ENCODE measurements at places on chromosomes 13 and 19. TPM values are rescaled to one million over a fixed set of nuclear protein-coding genes. Genes with fewer than 3 reads are reported as not detected.

DNA sequence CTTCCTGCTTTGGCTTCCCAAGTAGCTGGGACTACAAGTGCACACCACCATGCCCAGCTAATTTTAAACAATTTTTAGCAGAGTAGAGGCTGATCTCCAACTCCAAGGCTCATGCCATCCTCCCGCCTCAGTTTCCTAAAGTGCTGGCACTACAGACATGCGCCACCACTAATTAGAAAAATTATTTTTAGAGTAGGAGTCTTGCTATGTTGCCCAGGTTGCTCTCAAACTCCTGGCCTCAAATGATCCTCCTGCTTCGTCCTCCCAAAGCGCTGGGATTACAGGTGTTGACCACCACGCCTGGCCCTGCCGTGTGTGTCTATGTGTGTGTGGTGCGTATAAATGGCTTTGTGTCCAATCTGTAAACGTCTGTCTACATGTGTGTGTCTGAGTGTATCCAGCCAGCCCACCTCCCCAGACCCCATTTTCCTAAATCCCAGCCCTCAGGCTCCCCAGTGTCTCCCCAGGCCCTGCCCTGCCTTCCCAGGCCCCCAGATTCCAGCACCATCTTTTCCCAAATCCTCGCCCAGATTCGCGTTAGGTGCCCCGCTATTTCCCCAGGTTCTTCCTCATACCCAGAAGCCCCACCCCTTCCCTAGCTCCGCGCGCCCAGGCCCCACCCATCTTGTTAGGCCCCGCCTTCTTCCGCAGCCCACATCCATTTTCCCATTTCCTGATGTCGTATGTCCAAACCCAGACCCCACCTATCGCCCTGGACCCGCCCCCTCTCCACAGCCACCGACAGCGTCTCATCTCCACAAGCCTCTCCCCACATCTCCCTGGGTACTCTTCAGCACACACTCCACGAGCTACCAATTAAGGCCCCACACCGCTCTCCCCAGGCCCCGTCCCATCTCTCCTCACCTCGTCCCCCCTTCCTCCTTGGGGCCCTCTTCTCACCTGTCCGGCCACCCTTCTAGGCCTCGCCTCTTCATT lies 24.9 kb downstream of the SLC8A2 start:
- no peak for DNase-seq

GRCh38 chr13:50403311-50403710 lies 388.1 kb downstream of the KCNRG start:
- no peak for DNase-seq

DNA sequence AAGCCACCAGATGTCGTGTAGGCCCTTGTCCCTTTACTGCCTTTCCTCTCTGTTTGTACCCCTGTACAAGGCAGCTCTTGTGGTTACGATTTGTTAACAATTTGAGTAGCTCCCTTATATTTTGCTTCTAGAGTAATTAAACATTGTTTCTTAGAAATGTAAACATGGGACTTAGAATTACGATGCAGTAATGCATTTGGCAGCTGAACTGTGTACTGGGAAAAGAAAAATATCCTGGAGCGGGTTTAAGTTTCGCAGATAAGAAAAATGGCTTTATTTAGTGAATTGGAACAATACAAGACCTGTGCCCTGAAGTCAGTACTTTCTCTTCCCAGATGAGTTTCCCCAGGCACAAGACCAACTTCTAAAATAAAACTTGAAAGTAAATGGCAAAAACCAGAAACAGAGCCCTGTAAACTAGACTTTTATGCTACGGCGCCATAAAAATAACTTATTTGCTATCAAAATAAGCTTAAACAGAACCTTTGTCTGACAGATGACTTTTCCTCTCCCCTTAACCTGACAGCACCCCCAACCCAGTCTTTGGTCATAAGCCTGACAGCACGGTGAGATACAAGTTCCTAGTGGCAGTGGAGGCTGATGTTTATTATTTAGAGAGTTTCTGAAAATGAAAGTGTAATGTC lies 63.0 kb downstream of the LRCH1 start:
- DNase-seq, result peak; percentile 93

DNA sequence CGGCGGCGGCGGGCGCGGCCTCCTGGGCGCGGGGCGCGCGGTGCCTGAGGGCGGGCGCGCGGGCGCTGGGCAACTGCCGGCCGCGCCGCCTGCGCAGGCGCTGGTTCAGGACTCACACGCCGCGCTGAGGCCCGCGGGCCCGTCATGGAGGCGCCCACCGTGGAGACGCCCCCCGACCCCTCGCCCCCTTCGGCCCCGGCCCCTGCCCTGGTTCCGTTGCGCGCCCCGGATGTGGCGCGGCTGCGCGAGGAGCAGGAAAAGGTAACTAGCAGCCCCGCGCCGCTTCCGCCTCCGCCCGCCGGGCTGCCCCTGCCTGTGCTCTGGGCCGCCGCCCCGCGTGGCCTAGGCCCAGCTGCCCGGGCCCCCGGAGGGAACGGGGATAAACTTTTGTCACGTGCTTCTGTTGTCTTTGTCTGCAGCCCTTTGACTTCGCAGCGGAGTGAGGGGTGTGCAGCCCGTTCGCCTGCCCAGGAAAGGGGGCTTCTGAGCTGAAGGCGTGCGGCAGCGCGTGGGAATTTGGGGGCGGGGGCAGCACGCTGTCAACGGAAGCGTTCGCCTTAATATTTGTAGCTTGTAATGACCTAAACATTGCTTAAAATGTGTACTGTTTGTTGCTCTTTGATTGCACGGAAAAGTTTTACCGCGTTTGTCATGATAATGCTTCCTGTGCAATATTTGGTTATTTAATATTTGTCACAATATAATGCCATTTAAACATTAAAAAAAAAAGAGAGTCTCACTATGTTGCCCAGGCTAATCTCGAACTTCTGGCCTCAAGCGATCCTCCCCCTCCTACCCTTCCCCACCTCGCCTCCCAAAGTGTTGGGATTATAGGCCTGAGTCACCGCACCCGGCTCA lies 594 bp downstream of the URI1 start:
- DNase-seq, result peak; percentile 43

DNA sequence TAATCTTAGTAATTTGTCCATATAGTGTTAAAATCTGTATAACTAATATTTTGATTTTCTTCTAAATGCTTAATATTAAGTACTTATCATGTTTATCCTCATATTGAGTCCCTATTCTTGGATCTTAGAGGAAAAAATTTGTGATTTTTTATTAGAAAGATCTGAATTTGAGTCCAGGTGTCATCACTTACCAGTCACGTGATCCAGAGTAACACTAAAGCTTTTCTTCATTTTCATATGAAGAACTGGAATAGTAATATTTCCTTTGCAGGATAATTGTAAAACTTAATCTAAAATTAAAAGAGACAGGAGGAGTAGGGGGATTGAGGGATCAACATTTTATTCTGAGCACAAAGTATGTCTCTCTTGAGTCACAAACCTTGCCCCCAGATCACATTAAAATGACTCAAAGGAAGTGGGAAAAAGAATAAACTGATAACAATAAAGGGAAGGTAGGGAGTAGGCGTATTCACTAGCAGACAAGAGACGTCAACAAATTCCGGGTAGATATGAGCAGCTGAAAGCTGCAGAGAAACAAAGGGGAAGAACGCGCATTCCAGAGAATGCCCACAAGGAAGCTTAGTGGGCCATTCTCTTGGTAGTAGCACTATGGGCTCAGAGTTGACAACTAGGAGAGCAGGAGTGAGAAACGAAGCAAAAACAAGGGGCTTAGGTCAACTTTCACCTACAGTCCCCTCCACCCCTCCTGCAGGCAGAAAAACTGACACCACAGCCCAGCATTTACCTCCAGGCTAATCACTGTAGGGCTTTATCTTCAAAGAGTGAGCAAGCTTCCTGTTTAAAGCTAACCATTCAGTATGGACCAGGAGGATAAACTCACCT lies 123.1 kb downstream of the SPRY2 start:
- DNase-seq, result peak; percentile 23

DNA sequence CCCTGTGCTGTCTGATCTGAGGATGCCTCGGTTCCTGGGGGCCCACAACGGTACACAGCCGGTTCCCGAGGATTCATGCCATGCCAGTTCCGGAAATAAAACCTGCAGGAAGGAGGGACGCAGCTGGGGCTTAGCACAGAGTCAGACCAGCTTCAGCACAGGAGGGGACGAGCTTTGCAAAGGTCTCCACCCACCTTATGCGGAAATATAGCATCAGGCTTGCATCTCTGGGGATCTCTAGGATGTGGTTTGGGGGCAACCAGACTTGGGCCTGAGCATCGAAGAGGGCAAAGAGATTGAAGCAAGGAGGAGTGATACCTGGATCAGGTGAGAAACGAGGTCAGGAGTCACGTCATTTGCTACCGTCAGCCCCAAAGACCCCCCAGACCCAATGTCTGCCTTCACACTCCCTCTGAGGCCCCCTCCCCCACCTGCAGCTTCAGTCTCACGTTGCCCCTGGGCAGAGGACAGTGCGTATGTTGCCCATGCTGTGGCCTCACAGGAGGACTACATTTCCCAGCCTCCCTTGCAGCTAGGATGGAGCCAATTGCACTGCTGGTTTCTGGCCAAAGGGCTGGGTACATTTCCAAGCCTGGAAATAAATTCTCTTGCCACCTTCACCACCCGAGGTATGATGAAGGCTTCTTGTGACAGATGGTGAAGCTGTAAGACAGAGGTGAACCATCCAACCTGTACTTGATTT lies 12.1 kb downstream of the TYK2 start:
- no peak for DNase-seq

- DNase-seq, result peak; percentile 39
Measured at GRCh38 chr13:48437371-48437770, 24.5 kb upstream of the LPAR6 start.

DNA sequence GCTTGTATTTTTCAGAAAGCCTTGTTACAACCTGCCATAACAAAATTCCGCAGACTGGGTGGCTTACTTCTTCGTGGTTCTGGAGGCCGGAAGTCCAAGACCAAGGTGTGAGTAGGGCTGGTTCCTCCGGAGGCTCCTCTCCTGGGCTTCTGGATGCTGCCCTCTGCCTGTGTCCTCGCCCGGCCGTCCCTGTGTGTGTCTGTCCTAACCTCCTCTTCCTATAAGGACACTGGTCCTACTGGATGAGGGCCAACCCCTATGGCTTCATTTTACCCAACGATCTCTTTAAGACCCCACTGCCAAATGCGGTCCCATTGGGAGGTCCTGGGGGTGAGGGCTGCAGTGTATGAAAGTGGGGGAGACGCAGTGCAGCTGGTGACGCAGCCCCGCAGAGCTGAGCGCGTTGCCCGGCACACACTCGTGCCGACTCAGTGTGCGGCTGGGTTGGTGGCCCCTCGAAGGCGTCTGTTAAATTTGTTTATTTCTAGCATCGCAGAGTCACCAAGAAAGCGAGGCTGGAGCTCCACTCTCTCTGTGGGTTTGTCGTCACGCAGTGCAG lies 116.7 kb downstream of the SOX1 start:
- DNase-seq, result no peak

GRCh38 chr19:58510084-58510862 lies 1.5 kb downstream of the SLC27A5 start:
- no peak for DNase-seq

DNA sequence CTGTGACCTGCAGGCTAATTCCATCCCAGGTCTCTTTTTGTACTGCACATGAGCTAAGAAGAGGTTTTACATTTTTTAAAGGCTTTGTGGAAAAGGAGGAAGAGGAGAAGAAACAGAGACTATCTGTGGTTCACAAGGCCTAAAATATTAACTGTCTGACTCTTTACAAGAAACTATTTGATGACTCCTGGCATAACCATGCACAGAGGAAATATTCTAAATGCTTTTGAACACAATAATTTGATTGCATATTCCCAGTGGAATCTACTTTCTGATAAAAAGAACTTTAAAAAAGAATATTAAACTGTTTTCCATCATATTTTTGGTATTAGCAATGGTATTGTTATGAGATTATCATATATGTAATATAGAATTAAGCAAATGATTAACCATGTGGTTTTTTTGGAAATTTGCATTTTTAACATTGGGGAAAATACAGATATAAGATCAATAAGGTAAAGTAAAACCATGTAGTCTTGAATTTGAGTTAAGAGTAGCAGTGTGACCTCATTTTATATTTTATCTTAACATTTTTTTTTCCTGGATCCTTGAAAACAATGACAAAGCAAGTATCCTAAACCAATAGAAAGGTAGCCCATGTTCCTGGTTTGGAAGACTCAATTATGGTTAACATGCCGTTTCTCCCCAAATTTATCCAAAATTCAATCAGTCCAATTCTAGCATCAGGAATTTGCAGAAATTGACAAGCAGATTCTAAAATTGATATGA lies 251.0 kb downstream of the UQCRFS1 start:
- no peak for DNase-seq

DNA sequence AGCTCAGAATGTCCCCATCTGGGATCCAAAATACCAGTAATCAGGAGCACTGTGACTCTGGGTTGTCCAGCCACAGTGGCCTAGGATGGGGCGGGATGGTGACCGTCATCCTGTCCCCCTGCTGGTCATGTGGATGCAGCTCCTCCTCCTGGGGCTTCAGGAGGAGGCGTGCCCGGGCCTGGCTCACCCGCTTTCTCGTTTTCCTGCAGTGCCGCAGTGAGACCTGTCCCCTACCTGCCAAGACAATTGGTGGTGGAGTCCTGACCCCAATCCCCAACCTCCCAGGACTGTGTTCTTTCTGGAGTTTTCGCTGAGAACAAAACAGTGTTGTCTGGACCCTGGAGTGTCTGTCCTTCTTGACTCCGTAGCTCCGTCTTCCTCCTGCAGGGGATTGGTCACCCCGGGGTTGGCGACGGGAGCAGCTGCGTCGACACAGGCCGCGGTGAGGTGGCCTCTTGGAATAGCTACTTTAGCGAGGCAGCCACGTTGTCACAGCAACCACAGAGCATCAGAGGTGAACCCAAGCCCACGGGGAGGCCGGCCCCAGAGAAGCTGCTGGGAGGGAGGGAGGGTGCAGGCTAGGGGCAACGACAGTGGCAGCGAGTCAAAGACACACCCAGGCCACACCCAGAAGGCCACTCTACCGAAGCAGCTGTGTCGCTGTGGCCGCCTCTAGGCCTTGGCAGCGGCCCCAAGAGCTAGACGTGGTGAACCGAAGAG lies 10.2 kb upstream of the EMC10 start:
- DNase-seq, result no peak

GRCh38 chr19:39544226-39544903 lies 4.4 kb upstream of the EID2 start:
- peak; percentile 14 for DNase-seq

DNA sequence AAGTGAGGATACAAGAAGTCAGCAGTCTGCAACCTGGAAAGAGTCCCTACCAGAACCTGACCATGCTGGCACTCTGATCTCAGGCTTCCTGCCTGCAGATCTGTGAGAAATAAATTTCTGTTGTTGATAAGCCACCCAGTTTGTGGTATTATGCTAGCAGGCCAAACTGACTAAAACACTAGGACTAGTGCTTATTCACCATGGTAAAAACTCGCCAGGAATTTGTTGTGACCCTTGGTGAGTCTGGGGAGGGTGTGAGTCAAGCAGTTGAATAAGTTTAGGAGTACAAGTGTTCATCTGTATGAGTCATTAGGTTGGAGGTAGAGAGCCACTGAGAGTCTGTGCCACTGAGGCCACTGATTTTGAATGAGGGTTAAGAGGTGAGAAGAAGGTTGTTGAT lies 3.6 kb downstream of the ZIK1 start:
- DNase-seq, result no peak

- peak; percentile 42 for DNase-seq
Measured at GRCh38 chr19:51702103-51702824, 9.1 kb downstream of the SPACA6 start.

The SUPT5H gene
- 71.8 TPM for total RNA-seq

The GNG14 gene
- not detected for total RNA-seq

The OBI1 gene
- 12.6 TPM for total RNA-seq

The CYP2S1 gene
- 1.7 TPM for total RNA-seq

The BCKDHA gene
- 21.2 TPM for total RNA-seq

The CRX gene
- total RNA-seq, result not detected

The FXYD7 gene
- total RNA-seq, result under 0.01 TPM

The ZNF729 gene
- total RNA-seq, result not detected

The TUBA3C gene
- total RNA-seq, result not detected

The RCBTB2 gene
- total RNA-seq, result 11.2 TPM

The OVOL3 gene
- total RNA-seq, result not detected

The CGB5 gene
- not detected for total RNA-seq

The RGCC gene
- 101 TPM for total RNA-seq
